ENCODE measurements at places on chromosomes 6 and 20.
A peak's percentile ranks its signal among the peaks of the same experiment; 100 is the strongest.

GRCh38 chr6:47669684-47670513 lies 28.5 kb upstream of the ADGRF4 start:
- DNase-seq = peak; percentile 43

GRCh38 chr20:57088436-57088835 lies 178.0 kb downstream of the BMP7 start:
- DNase-seq = no peak

DNA sequence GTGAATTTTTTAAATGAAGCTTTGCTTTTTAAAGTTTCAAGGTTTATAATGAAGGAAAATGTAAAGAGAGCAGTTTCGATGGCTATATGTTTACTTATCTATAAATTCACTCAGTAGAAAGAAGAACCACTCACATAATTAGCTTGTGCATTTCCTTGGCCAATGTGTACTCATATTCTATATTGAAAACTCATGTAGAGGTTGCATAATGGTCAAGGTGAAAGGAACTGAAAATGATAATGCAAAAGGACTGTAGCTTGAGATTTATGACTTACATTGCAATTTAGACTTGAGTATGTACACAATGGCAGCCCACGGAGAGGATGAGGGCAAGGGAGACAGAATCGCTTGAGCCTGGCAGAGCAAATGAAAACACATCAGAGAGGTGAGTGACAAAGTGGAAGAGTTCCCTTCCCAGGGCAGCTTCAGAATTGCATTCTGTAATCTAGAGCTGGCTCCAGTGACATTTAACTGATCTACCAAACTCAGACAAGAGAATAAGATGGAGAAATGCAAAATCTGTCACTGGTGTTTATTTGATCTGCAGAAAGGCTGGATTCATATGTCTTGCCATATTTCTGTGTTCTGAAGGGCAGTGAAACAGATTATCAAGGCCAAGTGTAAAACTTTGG lies 191.8 kb downstream of the TMEM200A start:
- DNase-seq = peak; percentile 43

GRCh38 chr6:156430386-156430785 lies 346.8 kb upstream of the ARID1B start:
- no peak for DNase-seq

GRCh38 chr6:151317103-151317994 lies 74.0 kb downstream of the ZBTB2 start:
- no peak for DNase-seq

DNA sequence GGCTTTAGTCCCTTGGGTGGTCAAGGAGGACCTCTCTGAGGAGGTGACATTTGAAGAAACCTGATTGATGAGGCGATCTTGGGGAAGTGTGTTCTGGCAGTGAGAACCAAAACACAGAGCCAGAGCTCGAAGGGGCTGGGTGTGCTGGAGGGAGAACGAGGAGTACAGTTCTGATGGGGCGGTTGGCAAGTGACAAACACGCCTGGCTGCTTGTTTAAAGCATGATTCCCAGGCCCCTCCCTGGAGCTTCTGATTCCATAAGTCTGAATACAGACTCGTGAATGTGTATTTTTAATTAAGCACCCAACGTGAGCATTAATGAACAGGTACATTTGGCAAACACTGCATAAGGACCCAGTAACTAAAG lies 886 bp upstream of the NFATC2 start:
- DNase-seq = no peak

- no peak for DNase-seq
Observed at GRCh38 chr6:40573221-40573620, 13.9 kb downstream of the LRFN2 start.

DNA sequence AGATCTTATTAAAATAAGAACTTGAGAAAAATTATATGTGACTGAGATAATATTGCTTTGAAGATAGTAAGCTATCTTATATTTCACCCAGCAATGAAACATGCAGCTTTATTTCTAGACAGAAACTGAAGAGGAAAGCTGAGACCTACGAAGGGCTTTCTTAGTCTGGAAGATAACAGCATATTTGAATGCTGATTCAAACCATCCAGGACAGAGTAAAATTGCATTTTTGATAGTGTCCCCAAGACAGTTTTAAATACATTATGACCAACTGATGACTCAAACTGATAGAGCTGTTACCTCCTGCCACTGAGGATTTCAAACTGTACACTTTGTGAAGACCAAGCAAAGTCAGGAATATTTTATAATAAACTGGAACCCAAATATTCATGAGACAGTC lies 409.6 kb downstream of the GRIK2 start:
- no peak for DNase-seq

DNA sequence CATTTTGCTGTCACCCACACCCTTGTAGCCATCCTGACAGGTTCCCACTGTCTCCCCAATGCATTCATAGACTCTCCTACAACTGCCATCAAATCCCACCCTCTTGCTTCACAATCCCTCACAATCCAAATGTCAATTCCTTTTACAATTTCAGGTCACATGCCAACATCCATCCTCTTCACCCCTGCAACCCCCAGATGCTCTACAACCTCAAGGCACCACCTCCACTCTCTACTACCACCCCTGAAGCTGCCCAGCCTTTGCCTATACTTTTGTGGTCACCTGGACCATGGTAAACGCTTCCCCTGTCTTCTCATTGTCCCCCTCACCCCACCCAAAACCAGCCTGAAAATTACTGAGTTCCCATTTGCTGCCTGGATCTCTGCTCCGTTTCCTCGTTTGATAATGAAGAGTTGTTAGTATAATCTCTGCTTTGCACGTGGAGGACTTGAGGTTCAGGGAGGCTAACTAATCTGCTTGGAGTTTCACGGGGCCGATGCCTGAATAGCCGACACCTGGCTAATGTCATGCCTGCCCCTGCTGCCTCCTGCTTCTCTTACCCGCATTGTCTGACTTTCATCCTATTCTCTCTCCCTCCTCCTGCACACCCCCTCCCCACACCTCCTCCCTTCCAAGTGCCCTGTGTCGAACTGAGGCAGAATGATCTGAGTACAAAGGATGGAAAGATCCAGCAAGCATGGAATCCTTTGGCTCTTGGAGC lies 82.4 kb upstream of the TOX2 start:
- DNase-seq = no peak

DNA sequence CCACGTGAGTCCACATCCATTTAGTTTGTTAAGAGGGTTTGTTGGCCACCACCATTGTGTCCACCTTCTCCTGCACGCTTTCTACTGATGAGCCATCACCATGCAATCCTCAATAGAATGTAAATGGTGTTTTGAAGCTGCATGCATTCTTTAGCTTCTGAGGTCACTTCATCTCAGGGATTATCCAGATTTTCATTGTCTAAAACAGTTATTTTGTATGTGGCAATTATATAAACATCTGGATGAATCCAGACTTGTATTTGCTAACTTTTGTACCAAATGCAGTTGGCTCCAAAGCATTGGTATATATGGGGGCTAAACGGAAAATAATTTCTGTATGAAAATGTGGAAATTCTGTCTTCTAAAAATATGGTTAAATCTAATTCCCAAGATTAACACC lies 231.2 kb upstream of the ARID1B start:
- DNase-seq = no peak

DNA sequence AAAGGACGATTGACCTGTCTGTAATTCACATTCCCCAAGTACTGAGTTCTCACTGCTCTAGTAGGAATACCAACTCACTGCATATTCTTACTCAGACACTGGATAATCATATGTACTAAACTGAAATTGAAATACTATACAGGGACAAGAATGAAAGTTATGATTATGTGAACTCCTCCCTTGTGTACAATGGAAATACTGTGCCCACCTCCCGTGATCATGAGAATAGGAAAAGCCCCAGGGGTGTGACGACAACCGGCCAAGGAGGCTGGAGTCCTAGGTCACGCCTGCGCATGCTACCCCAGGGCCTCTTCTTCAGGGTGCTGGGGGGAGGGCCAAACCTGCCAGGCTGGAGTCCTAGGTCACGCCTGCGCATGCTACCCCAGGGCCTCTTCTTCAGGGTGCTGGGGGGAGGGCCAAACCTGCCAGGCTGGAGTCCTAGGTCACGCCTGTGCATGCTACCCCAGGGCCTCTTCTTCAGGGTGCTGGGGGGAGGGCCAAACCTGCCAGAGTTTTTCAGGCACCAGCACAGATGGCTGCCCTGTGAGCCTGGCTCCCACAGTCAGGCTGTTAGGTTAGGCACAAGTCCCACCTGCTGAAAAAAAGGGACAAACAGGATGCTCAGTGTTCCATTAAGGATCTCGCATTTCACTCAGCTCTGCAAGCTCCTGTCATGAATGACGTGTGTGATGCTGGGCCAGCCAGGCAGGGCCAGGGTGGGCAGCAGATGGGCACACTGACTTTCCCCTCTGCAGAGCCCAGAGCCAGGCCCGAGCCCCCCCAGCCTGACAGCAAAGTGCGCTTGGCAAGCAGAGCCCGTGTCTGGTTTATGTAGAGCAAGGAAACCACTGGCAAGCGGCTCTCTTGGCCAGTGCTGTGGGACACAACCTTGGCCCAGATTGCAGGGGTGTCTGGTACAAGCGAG lies 107.7 kb downstream of the FOXF2 start:
- no peak for DNase-seq

GRCh38 chr6:133705066-133705465 lies 183.8 kb upstream of the TCF21 start:
- no peak for DNase-seq

- no peak for DNase-seq
Observed at GRCh38 chr20:45851501-45851900, 5.7 kb downstream of the ACOT8 start.

GRCh38 chr6:67129780-67130179 lies 1422.8 kb upstream of the EYS start:
- no peak for DNase-seq

DNA sequence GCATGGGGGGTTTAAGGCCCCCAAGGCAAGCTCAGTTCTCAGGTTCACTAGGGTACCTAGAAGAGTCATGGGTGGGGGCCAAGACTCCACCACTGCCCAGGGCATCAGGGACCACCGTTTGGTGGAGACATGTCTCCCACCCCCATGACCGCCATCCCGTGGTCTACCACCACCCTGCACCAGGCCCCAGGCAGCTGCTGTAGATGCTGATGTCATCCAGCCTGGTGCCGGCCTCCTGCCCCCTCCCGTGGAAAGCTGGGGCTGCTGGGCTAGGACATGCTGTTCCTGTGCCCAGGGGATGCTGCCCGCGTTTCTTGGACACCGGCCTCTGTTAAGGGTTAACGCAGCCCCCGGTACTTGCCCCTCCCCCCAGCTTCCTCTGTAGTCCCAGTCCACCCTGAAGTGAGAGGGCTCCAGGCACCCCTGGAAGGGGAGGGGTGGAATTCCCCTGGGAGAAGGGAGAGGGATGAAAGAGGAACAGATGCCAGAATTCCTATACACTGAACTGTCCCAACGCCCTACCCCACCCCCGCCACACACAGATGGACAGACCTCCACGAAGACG lies 587 bp downstream of the IP6K3 start:
- no peak for DNase-seq
